ENCODE measurements at places on chromosomes 2 and 18.

GRCh38 chr2:73935641-73936040 is 9.0 kb downstream of the DGUOK start:
- DNase-seq, result no peak

DNA sequence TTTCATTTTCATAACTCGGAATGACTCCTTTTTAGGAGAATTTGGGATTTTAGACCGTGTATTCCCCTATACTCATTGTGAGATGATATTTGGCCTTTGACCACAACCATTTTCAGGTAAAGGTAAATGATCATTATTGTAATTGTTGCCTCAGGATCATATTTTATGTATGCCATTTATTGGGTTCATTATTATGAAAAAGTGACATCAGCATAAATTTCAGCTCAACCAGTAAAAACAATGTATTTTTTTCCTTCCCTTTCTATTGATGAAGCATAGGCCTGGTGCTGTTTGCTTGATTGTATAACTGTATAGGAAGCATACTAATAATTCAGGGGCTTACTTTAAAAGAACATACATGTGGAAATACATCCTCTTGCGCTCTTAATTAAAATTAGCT is 832.9 kb upstream of the FANCL start:
- no peak for DNase-seq

- no peak for DNase-seq
Measured at GRCh38 chr2:33313039-33313438, 163.4 kb upstream of the RASGRP3 start.

- no peak for DNase-seq
Measured at GRCh38 chr2:113078350-113078839, 10.6 kb downstream of the IL1F10 start.

DNA sequence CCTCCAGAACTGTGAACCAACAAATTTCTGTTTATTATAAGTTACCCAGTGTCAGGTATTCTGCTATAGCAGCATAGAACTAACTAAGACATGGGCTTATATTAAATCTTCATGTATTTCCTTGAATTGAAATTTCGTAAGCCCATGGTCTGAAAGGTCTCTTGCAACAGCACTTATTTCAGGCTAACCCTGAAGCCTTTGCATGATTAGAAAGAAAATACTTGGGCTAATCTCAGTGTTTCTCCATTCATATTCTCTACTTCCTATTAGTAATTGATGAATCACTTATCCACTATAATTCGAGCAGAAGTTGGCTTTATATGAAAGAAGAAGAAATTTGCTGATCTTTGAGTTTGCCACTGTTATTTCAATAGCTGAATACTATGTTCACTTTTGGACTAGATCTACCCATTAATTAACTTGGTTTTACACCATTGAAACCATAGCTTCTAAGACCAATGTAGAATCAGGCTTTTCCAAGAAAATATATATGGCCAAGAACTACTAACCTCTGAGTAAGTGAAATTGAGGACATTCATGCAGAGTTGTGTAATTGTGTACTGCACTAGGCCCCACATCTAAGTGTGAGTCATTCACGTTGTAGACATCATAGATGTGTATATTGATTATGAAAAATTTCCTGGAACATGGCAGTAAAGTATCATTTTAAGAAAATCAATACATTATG is 731.6 kb downstream of the SOCS6 start:
- DNase-seq, result no peak

- no peak for DNase-seq
Measured at GRCh38 chr2:67309281-67309680, 87.9 kb upstream of the ETAA1 start.
